ENCODE measurements at places on chromosomes 5 and 9.

DNA sequence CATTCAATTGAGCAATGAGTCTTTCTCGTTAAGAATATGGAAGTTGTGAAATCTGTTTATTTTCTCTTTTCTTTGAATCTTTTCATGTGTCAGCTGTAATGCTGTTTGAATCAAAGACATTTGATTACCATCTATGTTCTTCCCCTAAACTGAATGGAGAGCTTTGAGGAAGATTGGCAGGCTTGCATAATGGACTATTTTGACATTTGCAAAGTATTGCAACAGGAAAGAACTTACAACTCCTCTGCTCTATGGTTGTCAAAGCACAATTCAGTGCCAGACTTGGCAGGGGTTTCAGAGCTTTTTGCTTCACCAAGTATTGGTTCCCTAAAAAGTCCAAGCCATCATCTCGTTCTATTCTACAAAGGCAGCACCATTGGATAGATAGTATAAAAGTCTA lies 549.0 kb upstream of the NUDT12 start:
- no peak for DNase-seq

DNA sequence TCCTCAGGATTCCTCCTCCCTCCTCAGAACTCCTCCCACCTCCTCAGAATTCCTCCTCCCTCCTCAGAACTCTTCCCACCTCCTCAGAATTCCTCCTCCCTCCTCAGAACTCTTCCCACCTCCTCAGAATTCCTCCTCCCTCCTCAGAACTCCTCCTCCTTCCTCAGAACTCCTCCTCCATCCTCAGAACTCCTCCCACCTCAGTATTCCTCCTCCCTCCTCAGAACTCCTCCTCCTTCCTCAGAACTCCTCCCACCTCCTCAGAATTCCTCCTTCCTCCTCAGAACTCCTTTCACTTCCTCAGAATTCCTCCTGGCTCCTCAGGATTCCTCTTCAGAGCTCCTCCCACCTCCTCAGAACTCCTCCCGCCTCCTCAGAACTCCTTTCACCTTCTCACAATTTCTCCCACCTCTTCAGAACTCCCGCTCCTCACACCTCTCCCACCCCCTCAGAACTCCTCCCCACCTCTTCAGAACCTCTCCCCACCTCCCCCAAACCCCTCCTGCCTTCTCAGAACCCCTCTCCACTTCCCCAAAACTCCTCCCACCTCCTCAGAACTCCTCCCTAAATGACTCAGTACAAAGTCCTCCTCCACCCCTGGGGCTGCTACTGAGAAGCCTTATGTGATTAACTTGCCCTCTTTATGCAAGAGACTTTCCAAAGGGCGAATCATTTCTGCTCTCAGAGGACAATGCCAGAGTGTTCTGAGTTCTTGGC lies 23.2 kb downstream of the SLC46A2 start:
- no peak for DNase-seq

DNA sequence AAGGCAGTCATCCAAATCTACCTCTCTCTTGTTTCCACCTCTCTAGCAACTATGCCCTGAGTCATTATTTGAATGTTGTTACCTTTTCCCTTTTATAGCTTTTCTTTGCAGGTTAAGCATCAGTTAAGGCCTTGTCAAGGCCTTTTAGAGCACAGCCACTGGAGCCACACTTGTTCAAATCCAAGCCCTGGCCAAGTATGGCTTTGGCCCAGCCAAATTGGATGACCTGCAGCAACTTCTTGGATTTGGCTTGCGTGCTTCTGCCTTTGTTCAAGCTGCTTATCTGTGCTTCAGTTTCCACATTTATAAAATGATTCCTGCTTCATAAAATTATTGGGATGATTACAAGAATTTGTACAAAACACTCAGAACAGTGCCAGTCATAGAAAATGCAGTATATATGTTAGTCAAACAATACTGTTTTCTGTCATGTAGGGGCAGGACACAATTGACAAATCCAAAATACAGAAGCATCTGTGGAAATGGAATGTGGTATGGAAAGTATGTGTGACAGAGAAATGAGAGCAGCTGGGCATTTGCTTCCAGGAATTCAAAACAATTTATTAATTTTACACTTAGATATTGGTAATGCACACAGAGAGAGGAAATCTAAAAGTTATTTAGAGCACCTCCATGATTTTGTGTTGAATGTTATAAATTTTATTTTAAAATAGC lies 17.9 kb upstream of the RLN1 start:
- DNase-seq: no peak

GRCh38 chr9:128683340-128684064 lies 5.5 kb upstream of the SET start:
- DNase-seq: peak; percentile 74

DNA sequence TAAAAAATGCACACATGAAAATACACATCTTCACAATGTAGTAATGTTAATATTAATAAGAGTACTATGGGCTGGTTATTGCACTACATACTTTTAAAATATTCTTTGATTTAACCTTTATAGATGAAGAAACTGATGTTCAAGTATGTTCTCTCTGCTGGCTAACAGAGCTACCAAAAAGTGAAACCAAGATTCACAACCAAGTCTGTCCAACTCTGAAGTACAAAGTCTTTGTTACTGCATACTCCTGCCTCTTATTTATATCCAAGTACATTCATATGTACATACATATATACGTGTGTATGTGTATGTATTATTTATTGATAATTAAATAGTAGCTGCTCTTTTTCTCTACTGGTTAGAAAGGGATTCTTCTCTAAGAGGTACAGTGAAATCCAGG lies 325.6 kb downstream of the BNC2 start:
- DNase-seq: no peak

DNA sequence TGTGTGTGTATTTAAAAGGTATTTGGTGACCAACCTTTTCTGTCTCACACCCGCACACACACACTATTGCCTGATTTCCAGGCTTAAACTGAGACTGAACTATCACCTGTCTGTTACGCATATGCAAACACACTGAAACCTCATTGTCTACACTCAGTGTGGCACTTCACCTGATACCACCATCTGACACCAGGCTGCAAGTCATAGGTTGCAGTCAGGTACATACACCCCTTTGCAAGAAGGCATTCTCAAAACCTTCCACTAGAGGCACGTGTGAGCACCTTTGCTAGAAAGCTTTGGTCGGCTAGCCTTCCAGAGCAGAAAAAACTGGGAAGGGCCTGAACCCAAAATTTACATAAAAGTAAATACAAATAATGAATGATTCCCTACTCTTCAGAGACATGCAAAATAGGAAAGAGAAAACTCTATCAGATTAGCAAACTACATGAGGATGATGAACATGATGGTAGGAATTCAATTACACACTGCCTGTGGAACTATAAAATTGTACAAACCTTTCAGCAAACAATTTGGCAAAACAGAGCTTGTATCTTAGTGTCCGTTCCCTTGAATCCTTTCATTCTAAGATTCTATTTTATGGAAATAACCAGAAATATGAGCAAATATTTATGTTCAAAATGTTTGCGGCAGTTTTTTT lies 5.9 kb upstream of the FOXD1 start:
- no peak for DNase-seq

GRCh38 chr5:40999142-40999541 lies 72.0 kb downstream of the MROH2B start:
- no peak for DNase-seq

- peak; percentile 55 for DNase-seq
Observed at GRCh38 chr9:76459694-76460635, 983 bp downstream of the GCNT1 start.
